ENCODE measurements at places on chromosomes 5 and 9. TPM values are rescaled to one million over a fixed set of nuclear protein-coding genes. Genes with fewer than 3 reads are reported as not detected.

SLC46A2 gene
- 1.1 TPM for total RNA-seq

SPINK1 gene
- total RNA-seq = not detected

ACTBL2 gene
- total RNA-seq = not detected

ANKRD20A1 gene
- 8.4 TPM for total RNA-seq

SMC2 gene
- 12.8 TPM for total RNA-seq

All from spleen (tissue), 13 donors.